ENCODE measurements at places on chromosomes 5 and 9. TPM values are rescaled to one million over a fixed set of nuclear protein-coding genes. Genes with fewer than 3 reads are reported as not detected.

The SLC6A7 gene
- not detected for total RNA-seq

GRCh38 chr9:114100536-114100935, 1.4 kb upstream of the KIF12 start:
- no peaks in the 10 kb centered on the region for H3K36me3 ChIP-seq
- DNase-seq = no peak
- H3K4me1 ChIP-seq = no peaks in the 10 kb centered on the region
- H3K27me3 ChIP-seq = no peaks in the 10 kb centered on the region
- H3K4me3 ChIP-seq = no peak overlapping the region

The OR1B1 gene
- not detected for total RNA-seq

- H3K27ac ChIP-seq = no peak overlapping the region
- H3K4me3 ChIP-seq = no peak overlapping the region
- no peaks in the 10 kb centered on the region for H3K4me1 ChIP-seq
- DNase-seq = no peak
- H3K36me3 ChIP-seq = peaks cover 8% of the 10 kb centered on the region
- H3K27me3 ChIP-seq = no peaks in the 10 kb centered on the region
These were observed 47.7 kb downstream of the SPTAN1 start for GRCh38 chr9:128600099-128600498.

- H3K27me3 ChIP-seq = no peaks in the 10 kb centered on the region
- no peaks in the 10 kb centered on the region for H3K4me1 ChIP-seq
- no peak for DNase-seq
- H3K27ac ChIP-seq = no peak overlapping the region
- no peaks in the 10 kb centered on the region for H3K36me3 ChIP-seq
These were observed 35.1 kb downstream of the EXOSC2 start for GRCh38 chr9:130728721-130729120.
